ENCODE measurements at places on chromosomes 1 and 21.

- DNase-seq: no peak
Measured at GRCh38 chr1:187817782-187818181, 989.0 kb downstream of the PLA2G4A start.

GRCh38 chr1:245153081-245153551 is 1.7 kb upstream of the KIF26B start:
- DNase-seq: peak; percentile 68

GRCh38 chr1:177928194-177928593 is 41.7 kb downstream of the SEC16B start:
- no peak for DNase-seq

DNA sequence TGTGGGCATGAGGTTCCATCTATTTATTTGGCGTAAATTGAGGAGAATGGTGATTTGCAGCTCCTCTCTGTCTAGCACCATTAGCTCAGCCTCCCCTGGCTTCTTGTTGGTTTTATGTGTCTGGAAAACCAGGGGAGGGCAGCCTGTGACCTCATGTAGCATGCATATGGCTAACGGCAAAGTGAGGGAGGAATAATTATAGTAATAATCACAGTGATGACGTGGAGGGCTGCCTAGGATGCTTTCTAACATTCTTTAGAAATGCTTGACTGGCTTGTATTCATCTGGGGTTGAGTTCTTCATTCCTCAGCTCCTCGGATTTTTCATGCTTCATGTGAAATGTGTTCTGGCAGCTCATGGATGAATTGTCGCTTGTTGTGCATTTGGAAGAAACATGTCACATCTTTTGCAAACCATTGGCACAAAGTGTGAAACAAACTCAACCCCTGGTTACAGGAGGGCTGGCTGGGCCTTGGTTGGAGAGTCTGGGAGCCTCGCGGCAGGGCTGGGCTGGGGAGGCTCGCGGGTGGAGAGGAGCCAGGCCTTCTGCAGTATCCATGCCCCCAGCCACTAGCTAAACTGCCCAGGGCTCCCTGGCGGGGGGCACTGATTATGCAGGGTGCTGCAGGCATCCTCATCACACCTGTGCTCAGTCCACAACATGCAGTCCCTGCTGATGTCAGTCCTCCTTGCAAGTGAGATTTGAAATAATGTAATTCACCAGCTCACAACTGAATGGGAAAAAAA is 149.6 kb downstream of the DISC1 start:
- no peak for DNase-seq

GRCh38 chr1:27391511-27392095 is 819 bp upstream of the GPR3 start:
- peak; percentile 46 for DNase-seq

GRCh38 chr1:98196012-98196411 is 275.2 kb upstream of the DPYD start:
- no peak for DNase-seq
